ENCODE measurements at places on chromosomes 6 and 20.

DNA sequence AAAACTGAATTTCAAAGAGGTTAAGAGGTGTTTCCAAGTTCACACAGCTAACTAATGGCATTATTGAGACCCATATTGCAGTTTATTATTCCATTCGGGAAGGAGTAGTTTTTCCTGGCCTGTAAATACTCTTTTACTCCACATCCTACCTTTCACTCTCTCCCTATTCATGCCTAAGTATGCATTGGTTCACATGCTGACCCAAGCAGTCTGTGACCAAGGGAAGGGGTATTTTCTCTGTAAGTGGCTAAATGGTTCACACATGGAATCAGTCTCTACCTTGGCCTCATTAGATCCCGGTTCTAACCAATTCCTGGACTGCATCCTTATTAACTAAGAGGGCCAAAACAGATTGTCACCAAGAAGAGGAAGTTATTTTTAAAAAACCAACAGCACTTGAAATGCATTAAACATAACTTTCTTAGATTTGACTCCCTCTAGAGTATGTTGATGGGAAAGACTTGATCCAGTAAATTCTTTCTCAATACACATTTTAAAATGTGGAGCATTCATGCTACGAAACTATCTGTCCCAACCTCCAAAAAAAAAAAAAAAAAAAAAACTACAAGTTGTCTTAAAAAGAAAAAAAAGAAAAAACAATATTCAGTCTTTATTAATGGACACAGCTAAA lies 17.8 kb upstream of the RSPO3 start:
- no peak for DNase-seq

DNA sequence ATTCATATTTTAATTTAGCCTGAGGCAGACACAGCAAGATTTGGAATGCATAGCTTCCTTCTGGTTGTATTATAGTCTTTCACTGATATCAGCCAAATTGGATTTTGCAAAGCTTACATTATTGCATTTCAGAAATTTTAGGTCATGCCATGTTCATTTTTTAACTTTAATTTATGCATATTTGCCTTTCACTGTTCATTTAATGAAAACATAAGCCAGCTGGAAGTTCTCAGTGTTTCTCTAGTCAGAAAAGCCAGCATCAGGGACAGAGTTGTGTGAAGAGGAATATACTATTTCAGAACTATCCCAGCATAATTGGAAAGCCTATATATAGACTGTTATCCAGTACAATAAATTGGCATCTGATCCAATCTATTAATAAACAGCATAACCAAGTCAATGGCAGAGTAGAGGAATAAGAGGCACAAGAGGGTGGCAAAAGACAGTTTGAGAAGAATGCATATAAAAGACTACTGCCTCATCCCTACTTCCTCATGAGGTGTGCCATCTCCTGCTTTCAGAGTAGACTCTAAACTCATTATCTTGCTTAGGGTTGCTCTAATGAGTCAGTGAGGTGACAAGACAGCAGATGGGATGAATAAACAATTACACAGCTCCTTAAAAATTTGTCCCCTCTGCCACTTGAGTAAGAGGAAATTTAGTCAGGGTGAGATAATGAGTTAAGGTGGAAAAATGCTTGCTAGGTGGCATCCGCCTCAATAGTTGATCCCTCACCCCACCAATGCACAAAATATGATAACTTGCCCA lies 159.8 kb upstream of the HCRTR2 start:
- no peak for DNase-seq

DNA sequence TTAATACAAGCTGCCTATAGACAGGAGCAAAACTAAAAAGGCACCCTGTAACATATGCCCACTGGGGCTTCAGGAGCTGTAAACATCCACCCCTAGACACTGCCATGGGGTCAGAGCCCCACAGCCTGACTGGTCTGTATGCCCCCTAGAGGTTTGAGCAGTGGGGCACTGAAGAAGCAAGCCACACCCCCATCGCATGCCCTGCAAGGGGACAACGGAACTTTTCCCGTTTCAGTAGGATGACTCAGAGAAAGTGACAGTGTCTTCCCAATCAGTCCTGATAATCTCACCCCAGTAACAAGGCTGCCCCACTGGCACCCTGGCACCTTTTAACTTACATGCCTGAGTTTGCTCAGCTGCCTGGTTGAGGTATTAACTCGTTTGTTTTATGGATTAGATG lies 35.9 kb downstream of the BEND3 start:
- no peak for DNase-seq

GRCh38 chr20:21074605-21075336 lies 31.4 kb downstream of the LINC00237 start:
- peak; percentile 64 for DNase-seq

GRCh38 chr6:23690453-23691049 lies 435.5 kb upstream of the NRSN1 start:
- no peak for DNase-seq

GRCh38 chr6:107987805-107988204 lies 29.8 kb upstream of the SEC63 start:
- DNase-seq: no peak

DNA sequence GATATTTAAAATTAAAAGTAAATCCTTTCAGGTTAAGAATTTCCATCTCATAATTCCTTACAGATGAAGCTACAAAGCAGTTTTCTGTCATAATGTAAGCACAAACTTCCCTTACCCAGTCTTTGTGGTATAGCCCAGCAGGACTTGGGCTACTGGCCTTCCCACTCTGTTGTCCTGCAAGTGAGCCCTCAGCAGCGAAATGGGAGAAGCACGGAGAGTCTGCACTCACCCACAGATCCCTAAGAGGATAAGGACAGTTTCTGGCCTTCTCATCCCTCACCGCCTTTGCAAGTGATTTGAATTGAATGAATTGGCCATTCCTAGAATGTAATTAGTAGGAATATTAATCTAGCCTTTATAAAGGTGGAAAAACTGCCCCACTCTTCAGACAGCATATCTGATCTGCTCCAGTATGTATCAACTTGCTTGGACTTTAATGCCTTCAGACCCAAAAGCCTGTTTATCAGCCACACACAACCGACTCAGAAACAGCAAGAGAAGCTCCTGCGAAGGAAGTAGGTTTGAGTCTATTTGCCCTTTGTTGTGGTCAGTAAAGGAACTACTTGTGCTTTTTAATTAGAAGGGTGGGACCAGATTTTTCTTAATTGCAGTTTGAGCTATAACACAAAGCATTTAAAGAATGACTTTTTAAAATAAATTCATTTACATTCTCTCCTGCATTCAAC lies 29.9 kb upstream of the PRDM1 start:
- DNase-seq: no peak

DNA sequence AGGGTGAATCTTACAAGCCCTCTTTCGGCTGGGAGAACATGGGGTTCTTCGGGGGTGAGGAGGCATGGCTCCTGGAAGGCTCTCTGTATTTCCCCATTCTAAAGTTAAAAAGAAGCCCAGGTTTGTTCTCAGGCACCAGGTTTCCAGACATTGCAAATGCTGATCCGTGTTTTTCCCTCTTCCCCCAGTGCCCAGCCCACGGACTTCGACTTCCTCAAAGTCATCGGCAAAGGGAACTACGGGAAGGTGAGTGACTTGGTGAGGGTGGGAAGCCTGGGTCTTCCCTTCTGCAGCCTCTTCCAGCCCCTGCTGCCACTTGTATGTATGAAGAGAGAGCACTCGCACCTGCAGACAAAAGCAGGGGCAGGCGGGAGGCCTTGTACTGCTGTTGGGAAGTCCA lies 8.7 kb downstream of the SGK2 start:
- DNase-seq: no peak

DNA sequence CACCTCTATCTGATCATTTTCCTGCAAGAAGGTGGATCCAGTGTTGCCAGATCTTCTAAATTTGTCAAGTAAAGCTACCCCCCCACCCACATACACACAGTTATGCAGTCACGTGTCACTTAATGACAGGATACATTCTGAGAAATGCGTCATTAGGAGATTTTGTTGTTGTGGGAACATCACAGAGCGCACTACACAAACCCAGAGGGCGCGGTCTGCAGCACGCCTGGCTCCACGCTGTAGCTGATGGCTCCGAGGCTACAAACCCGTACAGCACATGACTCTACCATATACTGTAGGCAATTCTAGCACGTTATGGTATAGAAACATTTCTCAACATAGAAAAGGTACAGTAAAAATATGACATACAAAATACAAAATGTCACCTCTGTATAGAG lies 126.9 kb downstream of the SYCP2 start:
- DNase-seq: no peak

DNA sequence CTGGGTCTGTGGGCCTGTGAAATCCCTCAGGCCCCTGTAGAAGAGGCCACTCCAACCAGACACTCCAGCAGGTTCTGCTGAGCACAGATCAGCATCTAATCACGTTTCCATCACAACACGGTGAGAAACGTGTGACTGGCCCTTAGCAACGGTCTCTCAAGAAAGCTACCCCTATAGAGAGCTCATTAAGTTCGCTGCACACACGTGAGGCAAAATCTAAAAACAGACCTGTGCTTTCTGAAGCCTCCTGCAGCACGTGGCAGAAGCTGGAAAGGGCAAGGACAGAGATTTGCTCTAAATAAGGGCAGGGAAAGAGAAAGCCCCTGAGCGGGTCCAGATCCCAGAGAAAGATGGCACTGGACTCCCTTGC lies 56.5 kb downstream of the GPR6 start:
- no peak for DNase-seq

DNA sequence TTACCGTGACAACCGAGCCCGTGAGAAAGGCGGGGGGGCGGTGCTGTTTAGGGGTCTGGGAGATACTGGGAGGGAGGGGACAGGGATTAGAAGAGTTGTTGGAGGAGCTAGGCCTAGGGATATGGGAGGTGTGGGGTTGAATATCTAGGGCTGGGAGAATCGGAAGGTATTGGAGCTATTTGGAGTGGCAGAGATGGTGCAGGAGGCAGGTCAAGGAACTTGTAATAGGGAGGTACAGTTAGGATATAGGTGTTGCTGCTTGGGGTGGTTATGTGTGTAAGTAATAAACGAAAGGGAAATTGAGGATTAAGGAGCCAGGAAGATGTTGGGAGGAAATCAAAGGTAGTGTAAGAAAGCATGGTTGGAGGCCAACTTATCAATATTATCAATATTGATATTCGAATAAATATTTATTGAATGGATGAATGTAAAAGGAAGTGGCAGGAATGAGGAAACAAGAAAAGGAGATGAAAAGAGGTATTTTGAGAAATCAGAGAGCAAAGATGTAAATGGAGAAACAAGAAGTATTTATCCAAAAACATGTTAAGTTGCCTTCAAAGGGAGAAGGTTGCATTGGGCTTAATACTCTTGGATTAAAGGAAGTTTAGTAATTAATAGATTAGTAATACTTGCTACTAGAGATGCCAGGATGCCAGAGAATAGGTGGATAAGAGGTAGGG lies 602 bp downstream of the PPP1R11 start:
- no peak for DNase-seq

DNA sequence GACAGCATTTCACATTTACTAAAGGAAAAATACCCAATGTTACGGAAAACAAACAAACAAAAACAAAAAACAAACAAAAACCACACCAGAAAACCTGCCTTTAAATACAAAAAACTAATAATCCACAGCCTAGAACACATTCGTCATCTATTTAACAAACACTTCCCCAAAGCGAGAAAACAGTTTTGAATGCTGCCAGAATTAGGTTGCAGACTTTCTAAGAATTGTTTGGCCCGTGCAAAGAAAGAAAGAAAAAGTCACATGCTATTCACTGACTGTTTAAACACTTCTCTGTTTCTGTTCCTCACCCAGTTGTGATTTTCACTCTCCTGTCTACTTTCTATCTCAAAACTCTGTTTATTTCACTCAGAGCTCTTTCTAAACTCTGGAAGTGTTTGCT lies 52.5 kb downstream of the BCAS1 start:
- no peak for DNase-seq

DNA sequence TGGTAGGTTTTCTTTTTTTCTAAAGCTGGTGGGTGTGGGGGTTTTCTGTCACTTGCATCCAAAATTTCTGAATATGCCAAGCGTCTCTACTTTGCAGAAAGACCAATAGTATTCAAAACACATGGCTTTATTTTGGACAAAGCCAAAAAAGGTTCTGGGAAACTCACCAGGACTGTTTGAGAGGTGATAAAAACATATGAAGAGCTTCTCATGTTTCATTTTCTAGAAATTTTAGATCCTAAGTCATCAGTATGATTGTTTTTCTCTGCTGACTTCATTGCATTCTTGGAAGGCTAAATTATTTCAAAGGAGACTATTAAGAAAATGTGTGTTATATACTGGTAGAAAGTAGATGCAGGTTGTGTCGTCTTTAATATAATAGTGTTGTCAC lies 51.3 kb downstream of the GCLC start:
- DNase-seq: no peak

GRCh38 chr6:21383450-21384085 lies 210.0 kb upstream of the SOX4 start:
- no peak for DNase-seq

GRCh38 chr6:155449450-155450239 lies 6.0 kb downstream of the NOX3 start:
- DNase-seq: no peak

- DNase-seq: no peak
Measured at GRCh38 chr20:53838311-53838868, 232.0 kb downstream of the BCAS1 start.

GRCh38 chr6:53517021-53517420 lies 27.9 kb downstream of the GCLC start:
- no peak for DNase-seq

DNA sequence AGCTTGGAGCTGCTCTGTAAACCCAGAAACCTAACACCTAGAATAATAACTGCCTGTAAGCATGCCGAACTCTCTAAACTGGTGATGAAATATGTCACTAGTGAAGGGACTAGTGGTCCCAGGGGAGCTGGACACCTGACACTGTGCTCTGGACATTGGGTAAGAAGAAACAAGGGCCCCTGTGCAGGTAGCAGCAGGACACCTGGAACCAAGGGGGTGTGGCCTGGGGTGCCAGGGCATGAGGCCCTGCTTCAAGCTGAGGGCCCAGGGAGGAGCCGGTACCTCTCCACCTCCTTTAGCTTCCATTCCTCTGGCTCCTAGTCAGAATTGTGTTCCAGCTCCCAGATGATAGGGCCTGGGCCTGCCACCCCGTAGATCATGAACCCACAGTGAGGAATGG lies 263.2 kb downstream of the OGFRL1 start:
- no peak for DNase-seq

DNA sequence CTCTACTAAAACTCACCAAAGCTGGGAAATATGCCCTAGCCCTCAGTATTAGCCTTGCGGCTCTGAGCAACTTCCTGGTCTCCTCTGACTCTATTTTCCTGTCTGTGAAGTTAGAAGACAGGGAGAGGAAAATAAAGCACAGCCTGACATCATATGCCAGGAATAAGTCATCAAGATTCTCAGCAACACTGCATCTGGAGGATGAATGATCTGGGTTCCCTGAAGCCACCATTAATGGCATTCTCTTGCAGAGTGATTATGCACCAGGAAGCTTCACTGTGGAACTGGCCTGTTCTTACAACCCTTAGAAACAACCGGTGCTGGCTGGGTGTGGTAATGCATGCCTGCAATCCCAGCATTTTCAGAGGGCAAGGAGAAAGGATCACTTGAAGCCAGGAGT lies 12.4 kb downstream of the ADGRF5 start:
- DNase-seq: no peak

GRCh38 chr6:13832778-13833177 lies 18.4 kb upstream of the MCUR1 start:
- no peak for DNase-seq

All from RCC 7860 (cell line).